ENCODE measurements at places on chromosomes 7 and 10.

DNA sequence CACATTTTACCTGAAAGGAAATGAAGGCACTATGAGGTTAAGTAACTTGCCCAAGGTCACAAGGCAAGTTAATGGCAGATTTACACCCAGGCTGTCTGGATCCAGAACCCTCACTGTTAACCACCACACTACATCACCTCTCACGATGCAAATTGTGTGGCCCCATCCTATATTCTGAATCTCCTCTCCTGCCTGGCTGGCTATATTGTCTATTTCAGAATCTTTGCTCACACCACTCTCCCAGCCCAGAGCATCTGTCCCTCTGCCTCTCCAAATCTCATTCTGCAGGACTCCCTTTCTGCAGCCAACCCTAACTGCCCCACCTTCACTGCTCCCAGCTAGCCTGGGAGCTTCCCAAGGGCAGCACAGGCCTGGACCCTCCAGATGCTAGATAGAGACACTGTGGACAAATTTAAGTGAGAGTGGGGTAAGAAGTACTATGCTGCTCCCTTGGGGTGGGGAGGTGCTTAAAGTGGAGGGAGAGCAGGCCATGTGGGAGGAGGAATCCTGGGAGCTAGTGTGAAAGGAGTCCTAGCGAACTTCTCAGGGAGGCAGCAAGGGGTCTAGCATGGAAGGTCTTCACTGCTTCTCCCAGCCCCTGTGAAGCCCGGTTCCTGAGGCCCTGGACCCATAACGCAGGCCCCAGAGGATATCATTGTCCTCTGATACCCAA is 786 bp downstream of the CUEDC2 start:
- DNase-seq = no peak

DNA sequence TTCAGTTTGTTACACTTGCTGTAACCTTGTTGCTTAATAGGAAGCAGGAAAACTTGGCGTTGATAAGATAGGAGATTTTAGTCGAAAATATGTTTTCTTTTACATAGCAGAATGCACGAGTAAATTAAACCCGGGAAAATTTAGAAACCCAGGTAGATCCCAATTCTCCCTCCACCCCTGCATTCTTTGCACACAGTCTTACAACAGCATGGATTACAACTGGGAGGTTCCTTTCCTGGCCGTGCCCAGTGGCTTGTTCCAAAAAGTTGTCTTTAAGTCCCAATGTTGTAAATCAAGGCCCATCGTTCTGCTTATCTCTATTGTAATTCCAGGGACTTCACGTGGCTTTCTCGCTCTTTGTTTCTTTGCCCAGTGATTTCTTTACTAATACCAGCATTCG is 1.1 kb upstream of the DPY19L1 start:
- DNase-seq = no peak

DNA sequence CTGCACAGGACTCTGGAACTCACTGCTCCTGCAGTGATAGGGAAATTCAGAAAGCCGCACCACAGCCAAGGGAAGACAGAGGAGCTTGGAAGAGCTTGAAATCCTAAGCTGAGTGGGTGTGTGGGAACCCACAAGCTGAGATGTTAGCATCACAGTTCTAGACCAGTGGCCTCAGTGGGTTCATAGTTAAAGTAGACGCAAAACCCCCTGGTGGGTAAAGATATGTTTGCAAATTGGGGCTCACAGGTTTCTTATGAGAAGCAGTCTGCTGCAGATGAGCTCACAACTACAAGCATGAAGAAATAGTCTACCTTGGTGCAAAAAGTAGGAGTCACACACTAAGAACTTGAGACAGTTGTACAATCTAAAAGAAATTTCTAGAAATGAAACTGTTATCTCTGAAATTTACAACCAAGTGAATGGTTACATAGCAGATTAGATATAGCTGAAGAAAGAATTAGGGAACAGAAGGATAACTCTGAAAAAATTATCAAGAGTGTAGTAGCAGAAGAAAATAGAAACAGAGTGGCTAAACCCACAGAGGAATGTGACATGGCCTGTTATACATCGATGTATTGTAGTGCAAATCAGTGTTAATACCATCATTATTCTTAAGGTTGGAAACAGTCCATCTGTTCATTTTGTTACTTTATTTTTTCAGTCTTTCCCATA is 77.2 kb downstream of the DYNC2I1 start:
- DNase-seq = no peak

- DNase-seq = no peak
Measured at GRCh38 chr7:159092701-159093121, 52.0 kb downstream of the VIPR2 start.

- peak; percentile 71 for DNase-seq
Measured at GRCh38 chr7:112362731-112363131, 87.5 kb upstream of the IFRD1 start.

- no peak for DNase-seq
Measured at GRCh38 chr10:103717341-103718246, 137.8 kb downstream of the SH3PXD2A start.

- no peak for DNase-seq
Measured at GRCh38 chr10:105834261-105835059, 1193.4 kb downstream of the SORCS3 start.

DNA sequence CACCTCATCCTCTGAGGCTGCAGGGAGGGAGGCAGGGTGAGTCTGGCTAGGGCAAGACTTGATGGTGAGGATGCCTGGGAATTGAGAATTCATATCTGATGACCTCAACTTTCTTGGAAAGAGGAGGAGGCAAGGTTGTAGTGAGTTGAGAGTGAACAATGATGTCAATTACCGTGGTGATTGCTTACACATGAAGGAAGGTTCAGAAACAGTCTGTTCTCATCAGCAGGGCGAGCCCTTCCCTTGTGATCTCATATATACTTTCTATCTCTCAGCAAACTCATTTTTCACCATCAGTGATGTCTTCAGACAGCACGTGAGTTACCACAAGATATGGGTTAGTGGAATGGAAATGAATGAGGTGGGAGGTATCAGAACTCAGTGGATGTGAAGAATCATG is 20.1 kb upstream of the COL13A1 start:
- no peak for DNase-seq

GRCh38 chr7:208130-208673 is 15.8 kb downstream of the FAM20C start:
- no peak for DNase-seq

DNA sequence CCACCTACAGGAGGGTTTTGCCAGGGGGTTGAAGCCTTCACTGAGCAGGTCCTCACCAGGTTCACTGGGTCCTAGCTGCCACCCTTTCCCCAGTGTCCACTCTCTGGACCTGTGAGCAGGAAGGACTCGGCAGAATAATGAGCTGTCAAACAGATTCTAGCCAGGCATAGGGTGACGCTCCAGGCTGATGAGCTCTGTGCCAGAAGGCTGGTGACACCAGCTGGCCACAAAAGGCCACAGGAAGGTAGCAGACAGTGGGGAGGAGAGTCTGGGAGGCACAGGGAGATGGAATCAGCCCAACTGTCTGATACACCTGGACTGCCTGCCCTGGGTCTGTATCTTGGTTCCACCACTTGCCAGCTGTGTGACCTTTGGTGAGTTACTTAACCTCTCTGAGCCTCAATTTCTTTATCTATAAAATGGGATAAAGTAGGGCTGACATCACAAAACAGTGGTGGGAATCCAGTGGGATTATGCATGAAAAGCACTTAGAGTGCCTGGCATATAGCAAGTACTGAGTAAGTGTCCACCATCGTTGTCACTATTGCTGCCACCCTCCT is 26.7 kb upstream of the NDST2 start:
- no peak for DNase-seq

- DNase-seq = no peak
Measured at GRCh38 chr7:5083311-5083711, 37.7 kb downstream of the RBAK start.

DNA sequence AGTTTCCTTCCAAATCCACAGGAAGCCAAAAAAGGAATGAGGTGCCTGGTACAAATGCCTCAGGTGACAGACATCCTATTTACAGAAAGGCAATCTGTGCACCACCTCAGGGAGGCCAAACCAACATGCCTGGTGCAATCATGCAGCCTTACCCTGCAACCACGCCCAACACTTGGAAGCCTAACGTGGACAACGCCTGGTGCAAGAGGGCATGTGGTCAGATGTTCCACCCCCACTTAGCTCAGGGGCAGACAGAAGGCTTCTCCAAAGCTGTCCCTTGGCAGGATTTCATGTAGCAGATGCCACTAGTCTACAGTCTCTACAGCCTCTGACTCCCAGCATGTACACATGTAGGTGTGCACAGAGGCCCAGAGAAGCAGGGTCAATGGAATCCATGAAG is 89.5 kb downstream of the KCNMA1 start:
- DNase-seq = no peak

DNA sequence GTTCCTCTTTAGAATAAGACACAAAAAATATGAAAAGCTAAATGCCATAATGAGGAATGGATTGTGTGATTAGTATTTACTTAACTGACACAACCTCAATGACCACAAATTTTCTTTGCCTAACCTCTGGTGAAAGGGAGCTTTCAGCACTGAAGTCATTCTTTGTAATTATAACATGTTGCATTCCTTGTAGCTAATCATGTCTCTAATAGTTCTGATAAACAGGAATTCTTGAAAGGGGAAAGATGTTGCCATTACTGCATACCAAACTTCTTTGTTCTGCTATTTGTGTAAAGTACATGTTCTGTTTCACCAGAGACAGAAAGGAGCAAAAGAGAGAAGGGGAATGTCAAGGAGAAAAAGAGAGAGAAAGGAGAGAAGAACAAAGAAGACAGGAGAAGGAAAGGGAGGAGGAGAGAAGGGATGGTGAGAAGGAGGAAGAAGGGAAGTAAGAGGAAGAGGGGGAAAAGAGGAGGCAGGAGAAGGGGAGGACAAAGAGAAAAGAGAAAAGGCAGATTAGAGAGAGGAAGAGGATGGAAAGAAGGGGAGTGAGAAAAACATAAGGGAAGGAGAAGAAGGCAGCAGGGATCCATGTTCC is 120.9 kb downstream of the SEMA3D start:
- no peak for DNase-seq

Data from NCI-H1436 (cell line).